ENCODE measurements at places on chromosomes 12 and 14.

GRCh38 chr14:71005076-71005475 is 97.8 kb downstream of the PCNX1 start:
- no peak for DNase-seq

DNA sequence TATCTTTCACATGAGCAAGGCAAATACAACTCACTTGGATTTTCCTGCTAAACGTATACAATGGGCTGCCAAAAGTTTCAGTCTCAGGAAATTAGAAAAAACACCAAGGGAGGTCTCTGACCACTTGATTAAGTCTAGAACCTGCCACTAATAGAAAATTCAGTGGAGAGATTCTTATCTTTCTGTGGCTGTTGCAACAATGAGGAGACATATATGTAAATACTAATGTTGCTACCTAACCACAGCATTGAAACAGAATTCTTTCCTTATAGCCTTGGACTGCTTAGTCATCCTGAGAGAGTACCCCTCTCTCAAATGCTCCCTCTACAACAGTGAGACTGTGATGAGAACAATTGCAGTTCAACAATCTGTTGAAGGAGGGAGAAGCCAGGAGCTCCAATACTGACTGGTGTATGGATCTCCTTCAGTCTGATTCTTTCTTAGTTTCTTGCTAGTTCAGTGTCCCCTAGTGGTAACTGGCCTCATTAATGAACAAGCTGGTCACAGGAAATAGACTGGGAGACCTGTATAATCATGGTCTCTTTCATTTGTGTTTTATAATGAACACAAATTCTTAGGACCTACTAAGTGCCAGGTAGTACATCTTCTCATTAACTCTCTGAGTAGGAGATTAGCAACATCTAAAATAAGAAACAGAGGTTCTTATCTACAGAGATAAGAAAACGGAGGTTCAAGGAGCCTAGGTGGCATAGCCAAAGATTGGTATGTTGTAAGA is 164.5 kb downstream of the SLC38A4 start:
- DNase-seq: peak; percentile 8

DNA sequence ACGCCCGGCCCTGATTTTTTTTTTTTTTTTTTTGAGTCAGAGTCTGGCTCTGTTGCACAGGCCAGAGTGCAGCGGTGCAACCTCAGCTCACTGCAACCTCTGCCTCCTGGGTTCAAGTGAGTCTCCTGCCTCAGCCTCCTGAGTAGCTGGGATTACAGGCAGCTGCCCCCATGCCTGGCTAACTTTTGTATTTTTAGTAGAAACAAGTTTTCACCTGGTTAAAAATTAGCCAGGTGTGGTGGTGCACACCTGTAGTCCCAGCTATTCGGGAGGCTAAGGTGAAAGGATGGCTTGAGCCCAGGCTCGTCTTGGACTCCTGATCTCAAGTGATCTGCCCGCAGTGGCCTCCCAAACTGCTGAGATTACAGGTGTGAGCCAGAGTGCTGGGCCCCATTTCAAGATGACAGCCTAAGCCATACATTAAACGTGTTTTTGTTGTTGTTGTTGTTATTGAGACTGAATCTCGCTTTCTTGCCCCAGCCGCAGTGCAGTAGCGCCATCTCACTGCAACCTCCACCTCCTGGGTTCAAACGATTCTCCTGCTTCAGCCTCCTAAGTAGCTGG is 42.7 kb upstream of the EAPP start:
- DNase-seq: no peak

- DNase-seq: peak; percentile 6
These were observed 247.4 kb downstream of the GALC start for GRCh38 chr14:87745507-87746118.

- no peak for DNase-seq
These were observed 9.4 kb downstream of the ACVR1B start for GRCh38 chr12:51960890-51961289.

DNA sequence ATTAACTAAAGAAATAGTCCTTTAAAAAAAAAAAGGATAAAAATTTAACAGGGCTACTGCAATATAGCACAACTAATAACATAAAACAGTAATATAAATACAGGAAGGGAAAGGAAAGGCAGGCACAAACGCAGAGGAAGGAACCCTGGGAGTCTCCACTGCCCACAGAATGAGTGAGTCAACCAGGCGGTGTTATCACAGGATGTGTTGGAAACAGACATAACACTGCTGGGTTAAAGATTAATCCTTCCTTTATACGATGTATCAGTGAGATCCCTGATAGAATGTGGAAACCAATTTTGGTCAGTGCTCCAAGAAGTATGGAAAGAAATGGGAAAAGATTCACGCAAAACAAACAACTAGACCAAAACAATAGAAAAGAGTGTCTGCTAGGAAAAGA is 47.9 kb downstream of the FGD6 start:
- no peak for DNase-seq

- DNase-seq: peak; percentile 35
These were observed 8.1 kb upstream of the GLTP start for GRCh38 chr12:109888179-109889020.

DNA sequence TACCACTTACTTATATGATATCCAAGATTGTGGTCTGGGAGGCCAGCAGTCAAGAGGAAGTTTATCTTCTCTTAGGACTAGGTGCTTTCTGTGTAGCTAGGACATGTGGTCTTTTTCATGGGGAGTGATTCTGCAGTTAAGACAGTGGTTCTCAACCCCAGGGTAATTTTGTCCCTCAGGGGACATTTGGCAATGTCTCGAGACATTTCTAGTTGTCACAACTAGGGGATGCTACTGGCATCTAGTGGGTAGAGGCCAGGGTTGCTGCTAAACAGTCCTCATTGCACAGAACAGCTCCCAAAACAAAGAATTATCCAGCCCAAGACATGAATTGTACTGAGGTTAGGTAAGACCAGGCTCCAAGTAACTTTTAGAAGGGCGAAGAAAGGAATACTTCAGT is 20.0 kb downstream of the AMDHD1 start:
- DNase-seq: no peak

- no peak for DNase-seq
These were observed 181.6 kb downstream of the MSRB3 start for GRCh38 chr12:65460063-65460462.
